T-helper 1 cell (primary cell): ENCODE measurements at places on chromosomes 6 and 20.

- DNase-seq, result no peak
Observed at GRCh38 chr6:69279805-69280204, 517.0 kb downstream of the LMBRD1 start.

DNA sequence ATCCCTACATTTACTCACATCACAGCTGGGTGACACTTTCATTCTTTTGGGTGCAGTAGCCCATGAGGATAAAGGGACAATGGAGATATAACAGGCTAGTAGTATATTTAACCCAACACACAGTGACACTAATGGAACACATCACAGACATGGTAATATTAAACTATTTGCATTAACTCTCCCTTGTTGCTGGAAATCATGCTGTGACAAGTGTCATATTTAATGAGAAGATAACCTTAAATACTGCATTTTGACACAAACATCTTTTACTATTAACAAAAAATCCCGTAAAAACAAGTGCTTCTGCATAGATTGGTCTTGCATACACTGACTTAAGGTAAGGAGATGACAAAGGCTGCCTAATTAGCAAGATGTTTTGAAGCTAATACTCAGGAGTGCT is 45.5 kb downstream of the CNR1 start:
- no peak for DNase-seq

- DNase-seq, result no peak
Observed at GRCh38 chr6:168852376-168852884, 401.2 kb downstream of the THBS2 start.

DNA sequence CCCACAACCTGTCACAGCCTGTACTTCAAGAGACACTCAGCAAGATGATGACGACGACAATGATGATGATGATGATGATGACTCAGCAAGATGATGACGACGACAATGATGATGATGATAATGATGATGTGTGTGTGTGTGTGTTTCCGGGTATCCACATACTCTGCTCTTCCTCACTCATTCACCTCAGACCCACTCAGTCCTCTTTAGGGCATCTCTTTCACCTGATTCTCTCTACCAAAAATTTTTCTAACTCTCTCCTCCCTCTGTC is 1.2 kb upstream of the EIF6 start:
- DNase-seq, result no peak

GRCh38 chr6:101537753-101538316 is 144.3 kb downstream of the GRIK2 start:
- DNase-seq, result no peak

DNA sequence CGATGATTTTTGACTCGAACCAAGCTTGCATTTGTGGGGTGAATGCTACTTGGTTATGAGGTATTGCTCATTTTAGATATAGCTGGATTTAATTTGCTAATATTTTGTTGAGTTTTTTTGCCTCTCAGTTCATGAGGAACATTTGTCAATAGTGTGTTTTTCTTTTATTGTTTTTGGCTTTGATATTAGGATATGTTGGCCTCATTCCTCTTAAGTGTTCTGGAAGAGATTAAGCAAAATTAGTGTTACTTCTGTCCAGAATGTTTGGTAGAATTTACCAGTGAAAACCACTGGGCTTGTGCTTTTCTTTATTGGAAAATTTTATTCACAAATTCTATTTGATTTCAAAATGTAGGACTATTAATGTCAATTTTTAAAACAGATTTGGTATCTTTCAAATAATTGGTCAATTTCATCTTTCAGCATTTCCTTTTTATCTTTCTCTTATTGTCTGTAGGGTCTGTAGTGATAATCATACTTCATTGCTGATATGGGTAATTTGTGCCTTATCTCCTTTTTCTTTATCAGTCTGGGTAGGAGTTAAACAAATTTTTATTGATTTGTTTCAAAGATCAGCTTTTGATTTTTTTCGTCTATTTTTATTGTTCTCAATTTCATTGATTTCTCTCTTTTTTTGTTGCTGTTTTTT is 14.1 kb downstream of the AIG1 start:
- no peak for DNase-seq

DNA sequence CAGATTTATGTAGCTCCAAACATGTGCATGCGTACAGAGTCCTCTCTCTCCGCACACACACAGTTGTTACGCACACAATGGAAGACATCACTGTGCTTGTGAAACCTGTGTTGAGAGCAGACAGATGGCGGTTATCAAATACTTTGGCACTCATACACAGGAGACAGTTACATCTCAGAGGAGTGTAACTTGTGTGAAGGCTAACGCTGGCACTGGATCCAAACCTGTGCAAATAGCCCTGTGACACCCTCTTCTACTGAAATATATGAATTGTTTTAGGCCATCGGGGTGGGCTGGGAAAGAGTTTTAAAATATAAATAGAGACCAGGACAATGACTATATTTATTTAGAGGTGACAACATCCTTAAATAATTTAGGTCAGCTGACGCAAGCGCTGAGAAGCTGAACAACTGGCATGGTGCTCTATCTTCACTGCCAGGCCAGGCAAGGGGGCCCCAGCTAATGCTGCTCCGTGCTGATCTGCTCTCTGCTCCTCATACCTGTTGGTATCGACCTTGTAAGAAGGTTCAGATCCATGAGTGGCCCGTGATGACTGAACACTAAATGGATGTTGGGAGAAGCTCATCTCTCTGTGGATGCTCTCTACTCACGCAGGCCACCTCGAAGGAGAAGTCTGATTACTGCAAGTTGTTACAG is 69.4 kb downstream of the FOXC1 start:
- DNase-seq, result no peak

GRCh38 chr6:80174900-80175572 is 68.6 kb downstream of the BCKDHB start:
- no peak for DNase-seq

DNA sequence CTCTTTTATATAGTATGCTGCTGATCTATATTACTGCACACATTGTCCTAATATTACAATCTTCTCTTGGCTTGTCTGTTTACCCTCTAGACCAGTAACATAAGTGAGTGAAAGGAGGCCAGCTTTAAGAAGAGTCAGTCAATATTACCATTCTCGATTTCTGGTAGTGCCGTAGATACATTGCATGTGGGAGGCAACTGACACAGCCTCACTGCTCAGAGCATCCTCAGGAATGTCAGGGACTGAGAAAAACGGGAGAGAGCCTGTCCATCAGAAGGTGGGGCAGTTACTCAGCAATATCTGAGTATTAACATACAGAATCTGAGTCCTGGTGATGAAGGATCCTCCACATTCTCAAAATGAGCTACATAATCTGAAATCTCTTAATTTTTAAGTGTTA is 259.9 kb downstream of the GJA1 start:
- DNase-seq, result no peak

DNA sequence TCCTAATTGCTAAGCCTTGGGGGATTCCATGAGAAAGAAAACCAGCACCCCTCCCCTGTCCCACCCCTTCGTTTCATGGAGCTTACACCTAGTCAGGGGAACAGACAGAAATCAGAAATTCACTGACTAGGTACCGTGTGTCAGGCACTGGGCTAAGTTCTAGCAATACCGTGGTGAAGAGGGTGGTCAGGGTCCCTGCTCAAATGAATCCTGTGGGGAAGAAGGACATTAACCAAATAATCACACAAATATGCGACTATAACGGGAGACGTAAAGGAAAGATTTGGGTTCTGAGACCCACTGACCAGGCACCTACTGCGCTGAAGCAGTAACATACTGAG is 65.1 kb upstream of the TOP1 start:
- no peak for DNase-seq

DNA sequence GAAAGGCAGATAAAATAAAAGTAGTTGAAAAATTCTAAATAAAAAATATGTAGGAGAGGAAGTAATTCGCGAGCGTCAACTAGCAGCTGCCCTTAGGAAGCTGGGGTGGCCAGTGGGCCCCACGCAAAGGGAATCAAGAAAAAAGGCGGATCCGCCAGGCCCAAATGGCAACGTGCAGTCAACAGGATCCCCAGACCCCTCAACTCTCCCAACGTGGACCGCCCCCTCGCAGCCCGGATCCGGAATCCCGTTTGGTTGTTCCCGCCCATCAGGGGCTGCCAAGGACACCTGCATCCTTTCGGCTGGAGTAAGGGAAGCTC is 296 bp downstream of the DZANK1 start:
- DNase-seq, result no peak

DNA sequence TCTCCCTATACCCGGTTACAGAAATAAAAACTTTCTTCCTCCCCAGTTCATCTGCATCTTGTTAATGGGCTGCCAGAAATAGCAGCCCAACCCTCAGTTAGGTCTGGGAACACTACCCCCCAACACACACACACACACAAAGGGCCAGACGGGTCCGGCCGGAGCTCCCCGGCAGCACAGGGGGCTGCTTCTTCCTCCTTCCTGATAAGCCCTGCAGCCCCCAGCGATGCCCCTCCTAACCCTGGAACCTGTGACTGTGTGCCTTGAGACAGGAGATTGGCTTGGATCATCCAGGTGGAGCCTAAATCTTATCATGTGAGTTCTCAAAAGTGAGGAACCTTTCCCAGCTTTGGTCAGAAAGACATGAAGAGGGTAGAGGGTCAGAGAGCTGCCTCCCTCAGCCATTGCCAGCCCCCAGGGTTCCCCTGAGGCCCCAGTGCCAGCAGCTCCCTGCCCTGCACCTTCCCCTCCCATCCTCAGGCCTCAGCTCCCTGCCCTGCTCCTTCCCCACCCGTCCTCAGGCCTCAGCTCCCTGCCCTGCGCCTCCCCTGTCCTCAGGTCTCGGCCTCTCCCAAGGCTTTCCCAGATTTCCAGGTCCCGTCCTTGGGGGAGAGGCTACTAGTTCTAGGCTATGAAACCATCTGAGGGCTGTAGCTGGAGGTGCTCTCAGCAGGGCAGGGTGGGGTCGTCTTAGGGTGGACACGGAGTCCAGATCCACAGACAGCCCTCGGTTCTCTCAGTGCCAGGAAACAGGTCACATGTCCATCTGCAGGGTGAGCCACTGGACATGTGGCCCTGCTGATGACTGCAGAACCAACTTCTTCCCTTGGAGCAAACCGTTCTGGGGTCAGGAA is 34.5 kb upstream of the CST7 start:
- DNase-seq, result no peak

DNA sequence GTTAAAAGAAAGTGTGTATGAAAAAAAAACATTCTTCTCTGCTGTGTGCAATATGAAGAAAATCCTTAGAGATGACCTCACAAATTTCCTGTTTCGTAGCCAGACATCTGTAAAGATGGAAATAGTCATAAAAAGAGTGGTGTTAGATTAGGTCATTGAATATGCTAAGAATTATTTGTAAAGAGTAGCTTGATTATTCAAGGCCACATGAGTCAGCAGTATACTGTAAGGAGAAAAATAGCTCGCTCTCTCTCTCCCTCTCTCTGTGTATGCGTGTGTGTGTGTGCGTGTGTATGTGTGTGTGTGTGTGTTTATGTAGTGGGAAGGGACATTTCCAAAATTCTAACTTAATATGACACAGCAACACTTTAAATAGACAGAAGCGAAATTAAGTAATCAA is 78.8 kb downstream of the PTCHD4 start:
- DNase-seq, result no peak

DNA sequence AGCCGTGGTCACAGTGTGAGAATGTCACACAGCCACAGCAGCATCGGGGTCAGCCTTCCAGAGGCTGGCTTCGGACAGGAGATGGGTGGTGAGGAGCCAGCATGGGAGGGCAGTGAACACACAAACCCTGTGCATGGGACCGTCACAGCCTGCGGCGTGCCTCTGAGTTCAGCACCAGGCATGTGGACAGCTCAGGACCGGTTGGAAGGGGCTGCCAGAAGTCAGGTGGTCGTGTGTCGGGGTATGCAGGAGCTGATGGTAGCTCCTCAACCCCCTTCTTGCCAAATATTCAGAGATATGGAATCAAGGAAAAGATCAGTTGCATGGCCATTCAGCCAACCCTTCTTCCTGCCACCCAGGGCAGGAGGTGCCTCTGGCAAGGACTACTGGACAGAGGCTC is 28.2 kb downstream of the MYT1 start:
- DNase-seq, result no peak

DNA sequence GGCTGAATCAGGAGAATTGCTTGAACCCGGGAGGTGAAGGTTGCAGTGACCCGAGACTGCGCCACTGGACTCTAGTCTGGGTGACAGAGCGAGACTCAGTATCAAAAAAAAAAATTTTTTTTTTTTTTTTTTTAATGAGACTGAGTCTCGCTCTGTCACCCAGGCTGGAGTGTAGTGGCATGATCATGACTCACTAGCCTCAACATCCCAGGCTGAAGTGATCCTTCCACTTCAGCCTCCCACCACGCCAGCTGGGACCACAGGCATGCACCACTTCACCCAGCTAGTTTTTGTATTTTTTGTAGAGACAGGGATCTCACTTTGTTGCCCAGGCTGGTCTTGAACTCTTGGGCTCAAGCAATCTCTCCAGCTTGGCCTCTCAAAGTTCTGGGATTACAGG is 53.3 kb downstream of the MYO6 start:
- no peak for DNase-seq

DNA sequence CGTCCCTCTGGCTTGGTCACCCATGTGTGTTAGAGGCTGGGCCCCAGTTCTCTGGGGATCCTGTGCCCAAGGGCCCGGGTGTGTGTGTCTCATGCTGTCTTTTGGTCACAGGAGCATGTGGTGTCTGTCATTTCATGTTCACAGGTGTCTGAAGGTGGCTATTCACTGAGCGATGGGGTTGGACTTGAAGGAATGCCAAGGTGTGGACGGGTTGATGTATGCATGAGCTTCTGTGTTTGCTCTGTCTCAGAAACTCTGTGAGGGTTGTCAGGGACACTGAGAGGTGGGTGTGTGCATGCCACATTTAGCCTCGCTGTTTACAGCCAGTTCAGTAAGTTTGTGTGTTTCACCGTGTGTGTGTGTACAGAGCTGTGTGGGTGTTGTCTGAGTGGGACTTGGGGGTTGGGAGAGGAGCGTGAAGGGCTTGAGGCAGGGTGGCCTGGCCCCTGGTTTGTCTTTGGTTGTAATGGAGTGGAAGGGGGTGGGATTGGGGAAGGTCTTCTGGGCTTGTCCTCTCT is 1.2 kb downstream of the DDR1 start:
- no peak for DNase-seq

- DNase-seq, result no peak
Observed at GRCh38 chr6:78561015-78561414, 306.3 kb upstream of the IRAK1BP1 start.

DNA sequence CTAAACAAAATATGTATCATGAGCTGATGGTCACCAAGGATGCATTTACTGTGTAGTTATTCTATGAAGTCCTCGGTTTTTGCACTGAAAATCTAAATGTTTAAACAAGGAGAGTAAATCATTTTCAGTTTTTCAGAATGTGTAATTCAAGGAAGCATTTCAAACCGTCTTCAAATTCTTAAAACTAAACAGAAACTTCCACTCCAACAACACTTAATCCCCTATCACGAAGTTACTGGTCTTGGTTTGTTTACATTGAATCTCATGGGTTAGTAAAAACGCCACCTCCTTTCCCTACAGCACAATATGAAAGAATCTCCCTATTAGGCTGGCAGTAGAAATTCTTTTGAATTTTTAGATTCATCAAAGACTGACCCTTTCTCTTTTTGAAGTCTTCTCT is 192.9 kb downstream of the AIG1 start:
- no peak for DNase-seq

DNA sequence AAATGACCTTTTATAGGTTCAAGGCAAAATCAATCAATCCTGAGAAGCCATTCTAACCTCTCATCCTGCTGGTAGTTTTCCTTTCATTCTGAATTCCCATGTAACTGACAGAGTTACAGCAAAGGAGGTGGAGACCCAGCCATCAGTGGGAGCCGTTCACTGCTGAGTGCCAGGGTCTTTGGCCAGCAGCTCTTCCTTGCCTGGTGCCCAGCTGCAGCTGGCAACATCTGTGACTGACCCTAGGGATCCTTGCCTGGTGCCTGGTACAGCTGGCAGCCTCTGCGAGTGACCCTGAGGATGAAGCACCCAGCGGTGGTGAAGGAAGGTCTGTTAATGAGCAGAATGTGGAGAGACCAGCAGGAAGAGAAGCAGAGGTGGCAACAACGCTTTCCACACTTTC is 314.6 kb downstream of the THBS2 start:
- no peak for DNase-seq
